ENCODE measurements at places on chromosomes 2 and 18.

GRCh38 chr2:216770717-216771116, 75.4 kb upstream of the IGFBP5 start:
- no peak for ATAC-seq

DNA sequence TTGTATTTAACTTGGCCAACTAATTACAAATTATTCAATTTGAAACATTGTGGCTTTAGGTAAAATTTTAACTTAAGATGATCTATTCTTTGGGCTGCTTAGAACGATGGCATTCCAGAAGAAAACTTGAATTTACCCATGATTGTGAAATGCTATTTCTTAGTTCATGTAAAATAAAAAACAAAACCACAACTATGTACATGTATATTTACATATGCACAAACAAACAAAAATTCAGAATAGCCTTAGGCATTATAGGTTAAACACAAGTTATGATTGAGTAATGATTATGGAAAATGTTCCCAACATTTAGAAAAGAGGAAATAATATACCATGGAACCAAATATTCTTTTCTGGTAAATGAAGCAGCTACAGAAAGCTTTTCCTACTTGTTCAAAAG, 3.5 kb upstream of the SMCHD1 start:
- ATAC-seq: no peak

- no peak for ATAC-seq
Measured at GRCh38 chr2:56018267-56018666, 94.7 kb upstream of the EFEMP1 start.

GRCh38 chr2:132037527-132038178, 124.1 kb downstream of the ANKRD30BL start:
- ATAC-seq: no peak

GRCh38 chr2:205052781-205053180, 507.5 kb downstream of the PARD3B start:
- no peak for ATAC-seq

DNA sequence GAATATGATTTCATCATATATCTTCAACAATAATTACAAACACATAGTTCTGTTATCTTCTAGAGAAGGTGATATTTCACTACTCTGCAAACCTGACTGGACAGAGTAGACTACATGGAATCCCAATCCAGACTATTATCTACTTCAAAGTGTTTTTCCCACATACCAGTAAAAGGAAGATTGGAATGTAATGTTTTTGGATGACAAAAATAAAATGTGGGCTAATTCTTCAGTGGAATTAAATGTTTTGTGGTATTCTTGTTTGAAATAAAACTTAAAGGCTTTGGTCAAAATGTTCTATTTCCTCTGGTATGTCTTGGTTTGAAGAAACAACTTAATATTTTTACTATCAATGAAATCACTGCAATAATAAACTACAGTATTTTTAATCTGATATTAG, 22.1 kb downstream of the COL5A2 start:
- no peak for ATAC-seq

- no peak for ATAC-seq
Measured at GRCh38 chr2:145408980-145409379, 889.1 kb upstream of the ZEB2 start.

- no peak for ATAC-seq
Measured at GRCh38 chr2:58055033-58055786, 8.6 kb downstream of the VRK2 start.

DNA sequence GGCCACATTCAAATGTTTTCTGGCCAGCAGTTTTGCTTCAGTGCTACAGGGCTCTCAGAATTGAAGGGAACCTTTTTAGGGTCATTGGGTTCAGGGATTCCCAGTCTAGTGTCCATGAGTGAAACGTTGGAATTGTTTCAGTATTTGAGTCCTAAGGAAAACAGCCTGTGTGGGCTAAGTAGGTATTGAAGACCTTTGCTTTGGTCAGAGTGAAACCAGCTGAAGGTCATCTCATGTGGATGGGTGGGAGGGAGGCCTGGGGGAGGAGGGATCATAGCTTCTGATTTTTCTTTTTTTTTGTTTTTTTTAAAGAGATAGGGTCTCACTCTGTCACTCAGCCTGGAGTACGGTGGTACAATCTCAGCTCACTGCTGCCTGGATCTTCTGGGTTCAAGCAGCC, 20.2 kb downstream of the B3GNT2 start:
- ATAC-seq: no peak

GRCh38 chr2:219527076-219527394, 12.8 kb downstream of the ASIC4 start:
- ATAC-seq: no peak

GRCh38 chr2:210392469-210392881, 77.5 kb upstream of the MYL1 start:
- ATAC-seq: no peak

DNA sequence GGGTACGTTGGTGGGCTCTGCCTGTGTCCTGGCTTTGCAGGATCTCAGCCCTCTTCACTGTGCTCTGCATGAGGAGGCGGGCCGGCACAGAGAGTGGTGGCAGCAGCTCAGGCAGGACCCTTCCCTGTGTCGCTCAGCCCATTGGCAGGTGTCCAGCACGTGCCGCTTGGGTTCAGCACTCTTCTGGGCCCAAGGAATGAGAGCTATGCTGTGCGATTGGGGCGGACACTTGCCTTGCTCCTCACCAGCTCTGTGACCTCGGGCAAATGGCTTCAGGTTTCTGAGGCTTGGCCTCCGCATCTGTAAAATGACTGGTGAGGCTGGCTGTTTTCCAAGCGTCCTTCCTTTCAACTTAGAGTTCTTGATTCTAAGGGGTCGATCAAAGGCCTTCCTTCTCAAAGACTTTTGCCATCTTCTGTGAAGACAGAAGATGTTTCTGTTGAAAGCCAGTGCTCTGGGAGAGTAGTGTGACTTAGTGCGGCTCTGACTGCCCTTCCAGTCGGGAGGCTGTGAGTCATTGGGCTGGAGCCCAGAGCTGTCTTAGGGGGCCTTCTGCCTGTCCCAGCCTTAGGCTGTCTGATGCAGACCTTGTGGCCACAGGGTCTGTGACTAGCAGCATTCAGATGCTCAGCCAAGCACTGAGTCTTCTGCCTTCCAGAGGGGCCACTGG, 35.6 kb downstream of the GLI2 start:
- peak; percentile 81 for ATAC-seq

GRCh38 chr2:29226808-29227207, 111.6 kb downstream of the CLIP4 start:
- no peak for ATAC-seq

Measured in gastroesophageal sphincter (tissue), 4 donors.